ENCODE measurements at places on chromosomes 5 and 9. TPM values are rescaled to one million over a fixed set of nuclear protein-coding genes. Genes with fewer than 3 reads are reported as not detected.

ASPN gene
- 1.2 TPM for total RNA-seq

GRCh38 chr5:114238771-114239313 lies 123.0 kb upstream of the KCNN2 start:
- no peaks in the 10 kb centered on the region for H3K36me3 ChIP-seq
- H3K27me3 ChIP-seq = no peaks in the 10 kb centered on the region
- H3K27ac ChIP-seq = no peak overlapping the region
- DNase-seq = no peak
- H3K4me1 ChIP-seq = no peaks in the 10 kb centered on the region

DNA sequence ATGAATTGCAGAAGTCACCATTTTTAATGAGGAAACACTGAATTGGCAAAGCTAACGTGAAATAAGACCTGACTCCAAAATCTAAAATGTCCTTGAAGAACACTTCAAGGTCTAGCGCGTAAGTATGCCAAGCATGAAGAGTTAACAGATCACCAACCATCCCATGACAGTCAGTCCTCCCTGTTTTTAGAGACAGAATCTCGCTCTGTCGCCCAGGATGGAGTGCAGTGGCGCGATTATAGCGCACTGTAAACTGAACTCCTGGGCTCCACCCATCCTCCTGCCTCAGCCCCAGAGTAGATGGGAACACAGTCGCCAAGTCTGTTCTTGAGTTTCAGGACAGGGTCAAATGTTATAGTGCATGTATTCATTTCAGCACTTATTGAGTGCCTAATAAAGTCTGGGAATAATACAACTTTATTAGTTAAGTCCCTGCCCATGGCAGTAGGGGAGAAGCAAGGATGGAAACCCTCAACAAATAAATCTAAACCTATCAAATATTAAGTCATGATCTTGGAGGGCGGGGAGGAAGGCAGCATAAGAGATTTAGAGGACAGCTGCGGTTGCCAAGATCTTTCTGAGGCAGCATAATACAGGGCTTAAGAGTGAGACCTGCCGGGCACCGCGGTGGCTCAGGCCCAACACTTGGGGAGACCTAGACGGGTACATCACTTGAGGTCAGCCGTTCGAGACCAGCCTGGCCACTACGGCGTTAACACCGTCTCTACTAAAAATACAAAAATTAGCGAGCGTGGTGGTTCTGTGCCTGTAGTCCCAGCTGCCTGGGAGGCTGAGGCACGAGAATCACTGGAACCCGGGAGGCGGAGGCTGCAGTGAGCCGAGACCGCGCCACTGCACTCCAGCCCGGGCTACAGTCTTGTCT lies 1.1 kb downstream of the ATPSCKMT start:
- H3K4me1 ChIP-seq = peaks cover 14% of the 10 kb centered on the region
- peaks cover 8% of the 10 kb centered on the region for H3K36me3 ChIP-seq

DNA sequence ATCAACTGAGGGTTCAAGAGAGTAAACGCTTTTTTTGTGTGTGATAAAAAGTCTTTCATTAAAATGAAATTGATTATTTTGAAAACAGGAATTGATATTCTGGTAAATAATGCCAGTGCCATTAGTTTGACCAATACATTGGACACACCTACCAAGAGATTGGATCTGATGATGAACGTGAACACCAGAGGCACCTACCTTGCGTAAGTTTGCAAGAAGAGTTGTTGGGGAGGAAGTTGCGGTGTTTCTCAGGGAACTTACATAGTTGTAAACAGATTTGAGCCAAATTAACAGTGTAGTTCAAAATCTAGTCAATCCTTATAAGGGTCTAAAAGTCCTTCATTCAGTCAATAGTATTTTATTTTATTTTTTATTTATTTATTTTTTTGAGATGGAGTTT lies 28.9 kb downstream of the HSDL2 start:
- H3K4me3 ChIP-seq = no peak overlapping the region
- H3K27me3 ChIP-seq = no peaks in the 10 kb centered on the region
- H3K4me1 ChIP-seq = peaks cover 4% of the 10 kb centered on the region

DNA sequence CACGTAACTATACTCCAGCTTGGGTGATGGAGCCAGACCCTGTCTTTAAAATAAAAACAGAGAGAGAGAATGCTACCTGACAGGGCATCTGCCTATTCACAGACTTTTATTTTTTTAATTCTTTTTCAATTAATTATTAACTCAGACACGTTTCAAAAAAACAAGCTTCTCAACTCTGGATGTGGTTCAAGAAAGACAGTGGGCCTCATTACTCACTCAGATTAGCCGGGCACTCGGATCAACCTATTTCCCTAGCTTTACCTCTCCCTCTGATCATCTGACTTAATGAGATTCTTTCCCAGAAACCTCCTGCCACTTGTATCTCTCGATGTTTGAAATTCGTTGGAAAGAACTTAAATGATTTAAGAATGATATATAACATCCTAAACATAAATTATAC lies 134.1 kb downstream of the TRPM6 start:
- no peaks in the 10 kb centered on the region for H3K36me3 ChIP-seq
- no peaks in the 10 kb centered on the region for H3K4me1 ChIP-seq
- H3K4me3 ChIP-seq = no peak overlapping the region
- no peak overlapping the region for H3K27ac ChIP-seq
- no peak for DNase-seq

RASGEF1C gene
- total RNA-seq = not detected

DNA sequence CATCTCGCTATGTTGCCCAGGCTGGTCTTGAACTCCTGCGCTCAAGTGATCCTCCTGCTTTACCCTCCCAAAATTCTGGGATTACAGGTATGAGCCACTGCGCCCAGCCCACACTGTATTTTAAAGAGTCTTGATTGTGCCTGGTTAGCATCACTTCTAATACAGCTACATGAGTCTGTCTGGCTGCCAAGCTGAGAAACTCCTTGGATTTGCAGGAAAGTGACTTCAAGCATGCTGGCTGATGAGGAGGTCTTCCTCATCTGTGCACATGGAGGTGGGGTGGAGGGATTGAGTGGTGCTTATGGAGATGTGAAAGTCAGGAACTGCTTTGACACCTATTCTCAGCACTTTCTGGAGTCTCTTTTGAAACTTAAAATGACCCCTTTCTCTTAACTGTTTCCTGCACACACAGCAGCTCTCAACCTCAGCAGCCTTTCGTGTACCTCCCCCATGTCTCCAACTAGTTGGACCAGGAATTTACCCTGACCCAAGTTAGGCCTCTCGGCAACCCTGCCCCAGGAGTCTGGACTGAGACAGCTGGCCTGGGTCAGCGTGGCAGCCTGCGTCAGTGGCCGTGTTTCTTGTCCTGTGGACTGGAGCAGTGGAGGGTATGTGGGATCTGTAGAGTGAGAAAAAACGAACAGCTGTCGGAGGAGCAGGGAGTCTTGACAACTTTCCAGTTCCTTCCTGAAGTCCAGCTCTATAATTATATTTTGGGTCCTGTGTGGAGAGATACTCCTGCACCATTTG lies 72.5 kb downstream of the ACER2 start:
- H3K27ac ChIP-seq = no peak overlapping the region
- H3K4me1 ChIP-seq = no peaks in the 10 kb centered on the region
- peaks cover 33% of the 10 kb centered on the region for H3K27me3 ChIP-seq
- H3K4me3 ChIP-seq = no peak overlapping the region
- no peak for DNase-seq

DNA sequence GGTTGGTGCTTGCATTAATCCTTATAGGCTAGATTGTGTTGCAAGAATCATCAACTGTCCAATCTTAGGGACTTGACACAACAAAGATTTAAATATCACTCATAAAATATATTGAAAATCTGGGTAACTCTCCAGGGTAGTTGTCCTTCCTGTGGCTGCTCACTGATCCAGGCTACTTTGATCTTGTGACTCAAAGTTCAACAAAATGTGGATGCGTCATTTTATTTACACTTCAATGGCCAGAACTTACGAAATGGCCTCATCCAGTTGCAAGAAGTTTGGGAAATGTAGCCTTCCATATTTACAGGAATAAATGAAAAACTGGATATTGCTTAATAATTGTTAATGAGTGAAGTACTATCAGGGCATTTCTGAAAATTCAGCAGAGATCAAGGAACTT lies 235.5 kb upstream of the ACTBL2 start:
- H3K27me3 ChIP-seq = no peaks in the 10 kb centered on the region
- no peak overlapping the region for H3K27ac ChIP-seq
- no peaks in the 10 kb centered on the region for H3K36me3 ChIP-seq
- no peak for DNase-seq
- H3K4me1 ChIP-seq = no peaks in the 10 kb centered on the region

BSPRY gene
- total RNA-seq = not detected

HTR1A gene
- not detected for total RNA-seq

GRCh38 chr9:126626127-126626925 lies 12.6 kb downstream of the LMX1B start:
- peaks cover 14% of the 10 kb centered on the region for H3K27me3 ChIP-seq
- no peak overlapping the region for H3K27ac ChIP-seq
- no peak overlapping the region for H3K4me3 ChIP-seq
- H3K4me1 ChIP-seq = no peaks in the 10 kb centered on the region

- no peaks in the 10 kb centered on the region for H3K36me3 ChIP-seq
- no peak overlapping the region for H3K4me3 ChIP-seq
- H3K27me3 ChIP-seq = peaks cover 6% of the 10 kb centered on the region
- no peak overlapping the region for H3K27ac ChIP-seq
Measured at GRCh38 chr9:34603610-34604231, 8.2 kb downstream of the RPP25L start.

GRCh38 chr9:132474253-132474652 lies 64.2 kb downstream of the CFAP77 start:
- no peak for DNase-seq
- peaks cover 24% of the 10 kb centered on the region for H3K27me3 ChIP-seq
- H3K4me1 ChIP-seq = no peaks in the 10 kb centered on the region
- H3K4me3 ChIP-seq = no peak overlapping the region
- H3K27ac ChIP-seq = no peak overlapping the region
- H3K36me3 ChIP-seq = no peaks in the 10 kb centered on the region

EDIL3 gene
- total RNA-seq = 406 TPM

- H3K4me1 ChIP-seq = peaks cover 8% of the 10 kb centered on the region
- H3K36me3 ChIP-seq = no peaks in the 10 kb centered on the region
- no peak for DNase-seq
- no peak overlapping the region for H3K4me3 ChIP-seq
- no peaks in the 10 kb centered on the region for H3K27me3 ChIP-seq
Measured at GRCh38 chr5:58156973-58157701, 302.7 kb downstream of the PLK2 start.

DNA sequence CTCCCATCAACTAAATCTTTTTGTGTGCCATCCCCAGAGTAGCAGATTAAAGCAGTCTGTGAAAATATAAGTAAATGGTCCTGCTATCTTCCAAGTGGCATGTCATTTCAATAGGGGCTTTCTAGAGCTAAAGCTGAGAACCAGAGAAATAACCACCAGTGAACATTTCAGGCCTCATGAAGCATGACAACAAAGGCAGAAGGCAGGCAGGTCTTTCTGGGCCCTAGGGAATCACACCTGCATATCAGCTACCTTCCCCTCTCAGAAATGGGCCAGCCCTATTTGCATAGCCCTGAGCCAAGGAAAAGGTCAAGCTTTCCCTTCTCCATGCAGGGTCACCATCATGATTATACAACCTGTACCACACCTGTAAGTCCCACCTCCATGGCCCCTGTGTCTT lies 205.3 kb downstream of the DEPDC1B start:
- H3K4me3 ChIP-seq = no peak overlapping the region
- no peaks in the 10 kb centered on the region for H3K36me3 ChIP-seq
- H3K27ac ChIP-seq = no peak overlapping the region
- no peak for DNase-seq

DNA sequence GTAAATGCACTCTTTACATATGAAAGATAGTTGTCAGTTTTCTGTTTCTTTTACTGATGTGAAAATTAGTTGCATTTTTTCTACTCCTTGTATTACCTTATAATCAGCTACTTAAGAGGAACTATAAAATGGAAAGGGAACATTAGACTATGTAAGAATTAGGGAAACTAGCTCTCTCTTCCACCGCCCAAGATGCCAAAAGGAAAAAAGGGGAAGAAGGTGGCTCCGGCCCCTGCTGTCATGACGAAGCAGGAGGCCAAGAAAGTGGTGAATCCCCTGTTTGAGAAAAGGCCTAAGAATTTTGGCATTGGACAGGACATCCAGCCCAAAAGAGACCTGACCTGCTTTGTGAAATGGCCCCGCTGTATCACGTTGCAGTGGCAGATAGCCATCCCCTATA lies 15.2 kb upstream of the HOMER1 start:
- H3K27me3 ChIP-seq = no peaks in the 10 kb centered on the region
- H3K4me3 ChIP-seq = no peak overlapping the region
- no peak for DNase-seq
- no peaks in the 10 kb centered on the region for H3K36me3 ChIP-seq
- H3K4me1 ChIP-seq = no peaks in the 10 kb centered on the region
- H3K27ac ChIP-seq = no peak overlapping the region

SAXO1 gene
- under 0.01 TPM for total RNA-seq

DNA sequence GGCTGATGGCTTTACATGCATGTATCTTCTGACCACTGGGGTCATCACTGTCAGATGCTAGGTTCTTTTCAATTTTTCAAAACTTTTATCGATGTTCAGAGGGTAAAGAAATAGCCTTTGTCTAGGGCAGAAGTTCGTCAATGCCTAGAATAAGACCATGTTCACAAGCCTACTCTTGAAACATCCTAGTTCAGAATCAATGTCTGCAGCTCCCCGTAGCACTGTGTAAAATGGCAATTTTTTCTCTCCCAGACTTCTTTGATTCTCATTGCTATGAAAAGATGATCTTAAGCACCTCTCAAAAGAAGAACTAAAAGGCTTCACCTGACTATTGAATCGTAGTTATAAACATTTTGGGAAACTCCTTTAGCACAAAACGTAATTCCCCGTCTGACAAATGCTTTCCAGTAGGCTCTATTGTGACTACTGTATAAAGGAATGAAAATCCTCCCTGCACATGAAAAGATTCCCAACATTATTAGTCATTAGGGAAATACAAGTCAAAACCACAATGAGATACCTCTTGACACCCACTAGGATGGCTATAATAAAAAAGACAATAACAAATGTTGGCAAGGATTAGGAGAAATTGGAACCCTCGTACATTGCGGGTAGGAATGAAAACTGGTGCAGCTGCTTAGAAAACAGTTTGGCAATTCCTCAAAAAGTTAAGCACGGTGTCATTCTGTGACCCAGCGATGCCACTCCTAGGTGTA lies 263.5 kb downstream of the ARHGAP26 start:
- no peaks in the 10 kb centered on the region for H3K36me3 ChIP-seq
- H3K4me1 ChIP-seq = peaks cover 6% of the 10 kb centered on the region
- DNase-seq = peak; percentile 75
- peak overlapping the region; percentile 68 for H3K27ac ChIP-seq
